NCI-H1436 treated with DMSO at 0.1 percent for 48 hours (cell line): ENCODE measurements at places on chromosomes 16 and 17.

- DNase-seq, result no peak
Measured at GRCh38 chr17:72840019-72840418, 252.5 kb downstream of the SLC39A11 start.

DNA sequence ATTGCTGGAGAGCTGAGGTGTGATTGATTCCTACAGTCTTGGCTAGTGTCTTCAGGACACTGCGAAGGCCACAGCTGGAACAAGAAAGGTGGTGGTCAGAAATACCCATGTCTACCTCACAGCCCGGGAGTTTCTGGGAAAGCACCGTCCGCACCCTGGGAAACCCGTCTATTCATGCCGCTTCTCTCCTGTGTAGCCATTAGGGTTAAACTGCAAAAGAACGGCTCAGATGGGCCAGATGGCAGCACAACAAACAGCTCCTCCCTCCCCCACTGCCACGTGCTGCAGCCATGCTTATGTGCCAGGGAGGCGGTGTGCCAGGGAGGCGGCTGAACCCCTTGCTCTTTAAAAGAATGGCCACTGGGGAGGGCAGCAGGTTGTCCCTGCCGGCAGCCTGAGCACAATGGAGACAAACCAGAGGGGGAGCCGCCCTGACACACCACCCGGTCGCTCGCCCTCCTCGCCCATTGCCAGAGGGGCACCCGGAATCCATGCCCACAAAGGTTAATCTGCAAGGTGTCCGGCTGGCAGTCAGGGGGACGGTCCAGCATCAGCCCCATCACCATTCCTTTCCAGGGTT, 65.2 kb downstream of the CYTH1 start:
- DNase-seq, result no peak

DNA sequence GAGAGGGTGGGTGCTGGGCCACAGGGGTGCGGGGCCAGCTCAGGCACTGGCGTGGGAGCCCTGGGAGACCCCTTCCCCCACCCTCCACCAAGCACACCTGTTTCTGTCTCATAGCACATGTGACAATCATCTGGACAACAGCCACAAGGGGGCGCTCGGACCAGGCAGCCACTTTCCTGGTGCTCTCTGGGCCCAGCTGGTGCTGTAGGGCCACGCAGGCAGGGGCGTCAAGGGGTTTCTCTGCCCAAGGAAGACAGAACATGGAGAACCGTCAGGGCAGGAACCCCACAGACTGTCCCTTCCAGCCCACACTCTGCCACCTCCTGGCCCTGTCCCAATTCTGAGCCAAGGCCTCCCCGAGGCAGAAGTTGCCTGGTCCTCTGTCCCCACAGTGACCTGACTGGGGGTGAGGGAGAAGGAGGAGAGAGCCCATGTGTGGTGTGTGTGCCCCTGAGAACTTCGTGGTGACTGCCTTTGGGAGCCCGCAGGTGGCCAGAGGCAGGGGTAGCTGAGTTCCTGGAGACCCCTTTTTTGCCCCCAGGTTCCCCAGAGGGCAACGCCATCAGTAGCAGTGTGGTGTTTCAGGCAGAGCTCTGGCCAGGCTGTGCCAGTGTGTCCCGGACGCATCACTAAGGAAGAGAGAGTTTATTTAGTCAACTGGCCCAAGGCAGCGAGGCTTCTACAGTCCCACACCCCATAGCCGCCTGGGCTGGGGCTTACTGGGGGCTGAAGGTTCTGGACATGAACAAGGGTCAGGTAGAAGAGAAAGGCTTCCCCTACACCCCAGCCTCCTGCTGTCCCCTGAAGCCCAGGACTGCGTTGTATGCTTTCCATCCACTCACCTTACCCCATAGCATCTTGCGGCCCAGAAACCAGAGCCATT, 3.1 kb upstream of the SETD6 start:
- no peak for DNase-seq

DNA sequence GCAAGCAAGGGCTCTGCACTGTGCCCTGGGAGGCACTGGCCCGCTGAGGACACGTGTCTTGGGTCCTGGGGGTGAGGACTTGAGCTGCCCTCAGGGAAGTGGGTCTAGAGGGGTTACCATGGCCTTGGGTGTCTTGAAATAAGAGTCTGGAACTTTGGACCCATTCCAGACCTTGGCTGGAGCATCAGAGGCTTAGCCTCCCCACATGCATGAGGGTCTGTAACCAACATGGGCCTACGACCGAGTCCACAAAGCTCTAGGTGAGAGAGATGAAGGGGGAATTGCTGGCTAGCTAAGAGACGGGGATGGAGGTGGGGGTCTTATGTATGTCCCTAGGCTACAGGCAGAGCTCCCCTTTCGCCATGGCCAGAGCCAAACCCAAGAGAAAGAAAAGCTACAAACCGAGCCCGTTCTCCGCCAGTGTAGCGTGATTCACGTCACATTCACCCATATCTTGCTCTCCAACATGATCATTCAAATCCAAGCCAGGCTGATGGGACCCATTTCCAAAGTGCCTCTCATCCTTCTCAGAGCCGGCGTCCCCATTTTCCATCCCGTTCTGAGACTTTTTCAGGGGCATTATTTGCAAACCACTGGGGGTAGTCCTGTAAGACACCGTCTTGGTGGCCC, 120.1 kb downstream of the CDYL2 start:
- no peak for DNase-seq

GRCh38 chr17:35002876-35003551, 22.7 kb downstream of the LIG3 start:
- no peak for DNase-seq
